NCI-H2227 treated with DMSO at 0.1 percent for 48 hours (cell line): ENCODE measurements at places on chromosomes 6 and 20.

DNA sequence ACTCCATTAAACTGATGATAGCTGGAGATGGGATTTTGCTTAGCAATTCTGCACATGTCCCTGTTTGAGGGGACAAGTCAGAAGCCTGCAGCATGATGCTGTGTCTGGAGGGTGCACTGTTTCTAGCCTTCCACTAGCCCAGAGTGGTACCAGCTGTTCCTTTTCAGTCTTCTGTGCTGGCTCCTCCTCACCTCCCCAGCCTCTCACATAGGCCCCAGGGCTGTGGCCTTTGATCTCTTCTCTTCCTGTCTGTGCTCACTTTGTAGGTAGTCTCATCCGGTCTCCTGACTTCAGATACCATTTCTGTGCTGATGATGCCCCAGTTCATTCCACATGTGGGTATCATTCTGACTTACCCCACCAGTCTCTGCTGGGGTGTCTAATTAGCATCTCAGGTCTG lies 126.3 kb downstream of the HIVEP1 start:
- no peak for DNase-seq

DNA sequence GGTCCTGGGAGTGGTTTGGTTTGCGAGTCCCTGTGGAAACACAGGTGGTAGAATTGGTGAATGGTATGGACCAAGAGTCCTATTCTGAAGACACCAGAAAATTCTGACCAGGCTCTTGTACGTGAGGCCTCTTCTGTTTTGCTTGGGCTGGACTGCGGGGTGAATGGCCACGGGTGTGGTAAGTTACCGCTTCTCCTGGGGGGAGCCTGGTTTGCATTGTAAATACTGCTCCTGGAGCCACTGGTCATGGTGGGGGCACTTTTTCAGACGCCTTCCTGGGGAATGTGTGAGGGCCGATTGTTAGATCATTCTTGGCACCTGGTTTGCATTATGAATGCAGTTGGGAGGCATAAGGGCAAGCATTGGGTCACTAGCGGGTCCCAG lies 25.4 kb upstream of the EPB41L1 start:
- no peak for DNase-seq

- no peak for DNase-seq
Observed at GRCh38 chr6:37088897-37089296, 81.1 kb upstream of the PIM1 start.

DNA sequence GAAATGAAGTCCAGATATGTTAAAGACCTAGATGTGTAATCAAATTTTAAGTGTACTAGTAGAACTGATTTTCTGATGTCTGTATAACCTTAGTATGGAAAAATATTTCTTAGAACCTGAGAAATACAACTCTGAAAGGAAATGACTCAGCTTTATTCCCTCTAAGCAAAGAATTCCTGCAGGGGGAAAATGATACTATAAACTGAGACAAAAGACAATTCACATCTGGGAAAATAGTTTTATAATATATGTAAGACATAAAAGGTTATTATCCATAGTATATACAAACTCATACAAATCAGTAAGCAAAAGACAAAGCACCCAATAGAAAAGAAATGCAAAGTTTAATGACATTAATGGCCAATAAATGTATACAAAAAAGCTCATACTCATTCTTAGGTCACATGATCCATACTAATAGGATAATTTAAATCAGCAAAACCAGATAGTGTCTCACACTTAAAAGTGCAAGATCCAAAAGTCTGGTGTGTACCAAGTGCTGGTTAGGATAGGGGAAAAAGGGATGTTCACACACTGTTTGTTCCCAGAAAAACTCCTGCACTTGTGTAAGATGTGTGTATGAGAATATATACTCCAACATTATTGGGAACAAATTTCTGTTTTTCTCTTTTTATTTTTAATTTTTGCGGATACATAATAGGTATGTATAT lies 22.6 kb downstream of the RNF217 start:
- no peak for DNase-seq

GRCh38 chr6:141199074-141199473 lies 933.7 kb upstream of the GJE1 start:
- DNase-seq, result no peak

DNA sequence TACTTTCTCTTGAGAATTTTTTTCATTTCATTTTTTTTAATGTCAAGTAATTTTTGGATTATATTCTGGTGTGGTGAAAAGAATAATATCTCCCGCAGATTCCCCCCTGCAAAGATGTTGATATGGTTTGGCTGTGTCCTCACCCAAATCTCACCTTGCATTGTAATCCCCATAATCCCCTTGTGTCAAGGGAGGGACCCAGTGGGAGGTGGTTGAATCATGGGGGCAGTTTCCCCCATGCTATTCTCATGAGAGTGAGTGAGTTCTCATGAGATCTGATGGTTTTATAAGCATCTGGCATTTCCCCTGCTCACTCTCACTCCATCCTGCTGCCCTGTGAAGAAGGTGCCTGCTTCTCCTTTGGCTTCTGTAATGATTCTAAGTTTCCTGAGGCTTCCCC lies 58.7 kb upstream of the PMEPA1 start:
- no peak for DNase-seq

- no peak for DNase-seq
Observed at GRCh38 chr6:74510878-74511277, 695.0 kb downstream of the COL12A1 start.
